Activated CD8-positive, alpha-beta memory T cell treated with anti-CD3 and anti-CD28 coated beads, Interleukin-2, amount 50 U/mL, for 4 hours (primary cell): ENCODE measurements at places on chromosomes 2 and 18.

DNA sequence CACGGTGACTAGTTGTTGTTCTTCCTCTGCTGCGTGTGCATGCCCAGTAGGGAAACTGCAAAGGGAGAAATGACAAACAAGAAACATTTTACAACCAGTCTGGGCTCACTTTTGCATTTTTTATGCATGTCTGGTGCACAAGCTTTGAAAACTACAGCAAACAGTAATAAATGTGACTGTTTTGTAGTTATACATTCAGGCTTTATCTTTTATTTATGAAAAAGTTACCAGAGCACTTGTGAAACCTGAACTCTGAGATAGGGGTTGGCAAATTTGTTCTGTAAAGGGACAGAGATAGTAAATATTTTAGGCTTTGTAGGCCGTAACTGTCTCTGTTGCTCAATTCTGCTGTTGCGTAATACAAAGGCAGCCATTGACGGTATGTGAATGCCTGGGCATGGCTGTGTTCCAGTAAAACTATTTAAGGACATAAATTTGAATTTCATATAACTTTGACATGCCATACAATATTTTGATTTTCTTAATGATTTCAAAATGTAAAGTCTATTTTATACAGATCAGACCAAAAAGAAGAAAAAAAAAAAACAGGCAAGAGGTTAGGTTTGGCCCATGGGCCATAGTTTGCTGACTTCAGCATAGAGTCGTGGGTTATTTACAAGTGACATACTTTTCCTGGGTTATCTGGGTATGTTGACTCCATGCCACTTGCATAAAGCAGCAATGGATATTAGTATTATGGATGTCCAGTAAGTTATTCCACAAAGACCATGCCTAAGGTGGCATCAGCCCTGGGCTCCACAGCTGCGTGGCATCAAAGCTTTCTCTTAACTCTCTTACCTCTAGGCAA lies 53.6 kb upstream of the EML6 start:
- no peak for DNase-seq

DNA sequence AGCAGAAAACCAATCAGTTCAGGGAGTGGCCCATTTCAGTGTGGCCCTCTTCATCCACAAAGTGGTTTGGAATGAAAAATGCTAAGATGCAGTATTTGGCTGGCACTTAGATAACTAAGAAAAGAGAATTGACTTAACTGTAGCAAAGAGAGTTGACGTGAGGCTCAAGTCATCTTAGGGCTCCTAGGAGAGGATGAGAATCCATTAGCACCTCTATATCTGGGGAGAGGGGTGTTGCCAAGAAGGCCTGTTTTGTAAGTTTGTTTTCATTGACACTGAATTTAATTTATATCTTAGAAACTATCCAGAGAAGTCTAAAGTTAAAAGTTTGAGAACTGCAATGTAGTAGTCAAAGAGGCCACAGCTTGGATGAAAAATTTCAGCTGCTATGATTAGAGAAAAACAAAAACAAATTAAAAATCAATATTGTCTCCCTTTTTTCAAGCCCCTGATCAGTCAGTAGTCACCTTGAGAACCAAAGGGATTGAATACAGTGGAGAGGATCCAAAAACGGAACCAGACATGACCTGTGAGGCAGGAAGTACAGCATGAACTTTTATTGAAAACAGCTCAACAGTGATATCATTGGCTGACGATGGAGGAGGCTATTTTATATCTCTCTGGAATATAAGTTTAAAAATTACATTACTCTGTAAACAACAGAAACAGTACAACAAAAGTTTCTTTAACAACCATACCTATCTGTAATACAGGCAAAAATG lies 52.7 kb downstream of the PHLPP1 start:
- no peak for DNase-seq

- DNase-seq, result no peak
These were observed 934 bp downstream of the ZNF804A start for GRCh38 chr2:184599054-184599871.

DNA sequence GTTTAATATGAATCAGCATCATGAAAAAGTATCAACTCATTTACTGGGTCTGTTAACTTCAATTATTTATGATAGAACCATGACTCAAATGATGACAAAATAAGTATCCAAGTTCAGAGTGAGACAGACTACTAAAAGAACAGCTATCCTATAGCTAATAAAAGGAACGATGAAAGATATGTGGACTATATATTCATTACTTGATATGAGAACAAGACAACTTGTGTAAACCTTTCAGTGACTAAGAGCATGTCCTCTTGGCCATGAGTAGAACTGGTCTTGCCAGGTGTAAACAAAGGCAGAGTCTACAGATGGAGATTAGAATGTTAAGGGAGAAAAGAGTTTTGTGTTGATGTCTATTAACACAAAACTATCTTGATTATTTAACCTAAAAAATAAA lies 360.4 kb upstream of the ZC3H15 start:
- DNase-seq, result no peak

- no peak for DNase-seq
These were observed 77.4 kb upstream of the TAF1B start for GRCh38 chr2:9765611-9766531.

- DNase-seq, result no peak
These were observed 105.9 kb upstream of the ID2 start for GRCh38 chr2:8575834-8576423.

DNA sequence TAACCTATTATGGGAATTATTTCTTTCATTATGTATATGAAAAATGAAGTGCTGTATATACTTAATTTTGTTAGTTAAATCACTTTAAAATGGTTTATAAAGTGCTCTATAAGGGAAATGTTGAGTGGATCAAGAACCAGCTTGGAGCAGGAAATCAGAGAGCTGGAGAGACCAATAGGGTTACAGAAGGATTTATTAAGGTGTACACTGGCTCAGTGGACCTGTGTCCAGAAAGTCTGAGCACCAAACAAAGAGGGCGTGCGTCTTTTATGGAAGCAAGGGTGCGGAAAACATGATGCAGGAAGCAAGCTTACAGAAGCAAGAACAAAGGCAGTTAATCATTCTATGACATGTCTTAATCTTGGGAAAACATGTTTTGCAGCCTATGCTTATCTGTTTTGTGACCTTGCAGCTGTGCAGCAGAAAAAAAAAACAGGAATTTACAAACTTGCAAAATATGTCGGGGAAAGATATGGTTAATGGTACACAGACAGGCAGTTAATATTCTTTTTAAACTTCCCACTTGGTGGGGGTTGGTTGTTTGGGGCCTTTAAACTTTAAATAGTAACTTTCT lies 65.2 kb upstream of the SLC35G4 start:
- DNase-seq, result no peak

DNA sequence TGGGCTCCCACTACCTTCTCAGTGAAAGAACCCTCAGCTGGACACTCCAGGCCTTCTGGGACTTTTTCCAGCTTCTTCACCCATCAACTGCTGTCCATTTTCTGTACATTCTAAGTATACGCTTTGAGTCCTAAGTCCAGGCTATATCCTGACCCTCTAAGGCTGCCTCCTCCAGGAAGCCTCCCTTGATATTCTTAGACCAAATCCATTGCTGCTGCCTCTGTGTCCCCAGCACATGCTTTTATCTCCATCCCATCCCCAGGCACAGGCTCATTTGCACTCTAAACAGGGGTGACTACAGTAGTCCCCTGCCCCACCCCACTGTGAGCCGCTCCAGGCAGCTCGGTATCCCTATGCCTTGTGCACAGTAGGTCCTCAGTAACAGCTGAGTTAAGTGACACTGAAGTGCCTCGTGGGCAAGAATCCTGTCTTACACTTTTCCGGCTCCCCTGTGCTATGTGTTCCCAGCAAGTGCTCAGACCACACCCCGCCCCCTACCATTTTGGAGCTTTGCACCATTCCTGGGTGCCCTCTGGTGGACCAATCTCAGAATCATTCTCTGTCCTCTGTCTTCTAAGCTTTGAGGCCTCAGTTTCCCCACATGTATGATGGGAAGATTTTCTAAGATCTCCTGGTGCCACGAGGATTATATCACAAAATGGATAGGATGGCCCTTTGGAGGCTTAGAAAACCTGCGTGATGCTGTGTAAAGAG lies 34.9 kb downstream of the EMX1 start:
- no peak for DNase-seq

DNA sequence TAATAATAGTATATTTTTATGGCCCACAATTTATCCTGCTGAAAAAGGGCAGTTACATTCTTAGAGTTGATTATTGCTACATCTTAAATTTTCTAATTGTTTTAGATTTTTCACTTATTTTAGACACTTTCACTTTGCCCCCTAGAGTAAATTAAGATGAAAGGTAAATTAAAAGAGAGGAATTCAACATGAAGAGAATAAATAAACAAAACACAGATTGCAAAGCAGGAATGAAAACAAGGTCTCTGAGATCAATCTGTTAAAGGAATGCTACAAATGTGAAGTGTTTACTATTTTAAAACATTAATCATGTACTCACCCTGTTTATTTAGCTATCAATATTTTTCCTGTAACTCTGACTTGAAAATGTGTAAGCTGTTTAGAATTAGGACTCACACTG lies 113.5 kb upstream of the ETAA1 start:
- DNase-seq, result no peak

DNA sequence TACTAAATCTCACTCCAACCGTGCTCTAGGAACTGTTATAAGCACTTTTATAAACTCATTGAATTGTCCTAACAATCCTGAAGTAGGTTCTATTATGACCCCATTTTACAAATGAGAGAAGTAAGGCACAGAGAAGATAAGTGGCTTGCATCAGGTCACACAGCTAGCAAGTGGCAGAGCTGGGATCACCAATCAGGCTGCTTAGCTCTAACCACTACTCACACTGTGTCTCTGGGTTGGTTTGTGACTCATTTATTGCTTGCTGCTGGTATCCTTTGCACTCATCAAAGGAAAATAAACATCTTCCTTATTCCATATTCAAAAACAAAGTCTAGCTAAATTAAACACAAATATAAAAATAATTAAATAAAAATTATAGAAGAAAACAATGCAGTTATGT lies 42.5 kb upstream of the IL1R2 start:
- no peak for DNase-seq

- no peak for DNase-seq
These were observed 50.6 kb downstream of the ALPK2 start for GRCh38 chr18:58578321-58578720.

GRCh38 chr18:54774423-54774822 lies 53.9 kb upstream of the RAB27B start:
- DNase-seq, result no peak
